ENCODE measurements at places on chromosomes 1 and 21. TPM values are rescaled to one million over a fixed set of nuclear protein-coding genes. Genes with fewer than 3 reads are reported as not detected.

Gene CADM3
- total RNA-seq = 112 TPM

- DNase-seq = no peak
Measured at GRCh38 chr1:223796210-223796609, 49.5 kb downstream of the TP53BP2 start.

Gene CLCA4
- not detected for total RNA-seq

DNA sequence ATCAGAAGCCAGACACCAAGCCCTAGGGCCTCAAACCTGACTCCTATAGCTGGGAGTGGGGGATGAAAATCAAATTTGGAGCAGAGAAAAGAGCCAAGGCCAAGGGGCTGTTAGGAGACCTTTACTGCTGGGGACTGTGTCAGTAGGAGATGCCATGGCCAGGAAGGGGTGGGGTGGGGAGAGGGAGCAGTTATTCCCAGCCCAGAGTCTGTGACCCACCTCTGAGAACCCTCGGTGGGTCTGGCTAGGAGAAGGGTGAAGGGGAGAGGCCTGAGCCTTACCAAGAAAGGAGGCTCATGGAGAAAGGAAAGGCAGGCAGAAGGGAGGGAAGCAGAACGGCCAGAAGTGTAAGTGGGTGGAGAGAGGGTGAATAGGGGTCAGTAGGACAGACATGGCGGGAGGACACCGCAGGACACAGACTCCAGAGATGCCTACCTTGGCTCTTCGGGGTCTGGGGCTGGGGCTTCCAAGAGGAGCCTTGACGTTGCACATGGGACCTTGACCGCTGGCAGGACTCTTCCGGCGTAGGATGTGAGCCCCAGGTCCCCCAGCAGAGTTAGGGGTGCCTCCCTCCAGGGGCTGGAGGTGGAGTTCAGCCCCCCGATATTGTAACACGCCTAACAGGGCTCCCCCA, 1.2 kb downstream of the ADAMTS4 start:
- no peak for DNase-seq

DNA sequence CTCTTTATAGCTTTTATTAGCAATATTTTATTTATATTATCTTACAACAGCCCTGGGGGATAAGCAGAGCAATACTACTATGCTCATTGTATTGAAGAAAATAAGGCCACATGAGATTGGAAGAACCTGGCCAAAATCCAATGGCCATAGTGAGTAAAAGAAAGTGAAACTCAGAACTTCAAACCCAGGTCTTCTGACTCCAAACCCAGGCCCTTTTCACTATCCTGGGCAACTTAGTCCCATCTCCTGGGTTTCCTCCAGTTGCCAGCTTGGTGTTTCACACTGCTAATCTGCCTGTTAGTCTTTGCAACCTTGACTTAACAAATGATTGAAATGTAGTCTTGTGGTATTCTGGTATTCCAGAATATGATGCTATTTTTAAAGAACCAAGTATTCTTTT, 22.4 kb upstream of the EXO1 start:
- DNase-seq = no peak

GRCh38 chr1:212595787-212596714, 12.5 kb upstream of the ATF3 start:
- DNase-seq = no peak

Gene ATP5IF1
- total RNA-seq = 34.5 TPM

DNA sequence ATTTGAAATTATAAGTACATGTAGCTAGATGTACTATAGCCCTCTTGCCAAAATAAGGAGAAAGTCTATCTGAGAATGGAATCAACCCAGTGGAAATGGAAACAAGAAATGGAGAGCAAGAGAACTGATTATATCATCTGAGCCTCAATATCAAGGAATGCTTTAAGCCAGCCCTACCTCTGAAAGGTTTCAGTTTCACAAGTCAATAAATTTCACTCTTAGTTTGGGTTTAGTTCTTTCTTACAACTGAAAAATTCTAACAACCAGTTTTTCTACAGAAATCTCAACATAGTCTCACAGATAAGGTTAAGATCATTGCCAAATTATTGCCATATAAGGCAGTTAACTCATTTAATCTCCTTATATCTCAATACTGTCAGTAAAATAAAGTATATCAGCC, 80.0 kb downstream of the EPS15 start:
- DNase-seq = no peak

- DNase-seq = no peak
Measured at GRCh38 chr1:24134376-24134775, 8.6 kb downstream of the IL22RA1 start.

DNA sequence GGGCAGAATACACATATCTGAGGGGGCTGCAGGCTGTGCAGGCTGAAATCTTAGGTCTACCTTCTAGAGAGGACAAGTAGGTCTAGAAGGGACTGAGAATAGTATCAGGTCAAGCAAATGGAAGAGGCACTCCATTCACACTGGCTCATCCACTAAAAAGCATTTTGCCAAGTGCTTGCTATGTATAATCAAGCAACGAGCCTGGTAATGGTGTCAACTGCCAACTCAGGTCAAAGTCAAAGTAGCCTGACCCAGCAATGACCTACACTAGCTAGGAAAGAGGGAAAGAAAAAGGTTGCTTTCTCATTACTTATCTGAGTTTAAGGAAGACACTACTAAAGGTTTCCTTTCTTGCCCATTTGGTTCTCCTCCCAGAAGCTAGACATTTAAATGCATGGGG, 10.8 kb downstream of the KCND3 start:
- DNase-seq = no peak

DNA sequence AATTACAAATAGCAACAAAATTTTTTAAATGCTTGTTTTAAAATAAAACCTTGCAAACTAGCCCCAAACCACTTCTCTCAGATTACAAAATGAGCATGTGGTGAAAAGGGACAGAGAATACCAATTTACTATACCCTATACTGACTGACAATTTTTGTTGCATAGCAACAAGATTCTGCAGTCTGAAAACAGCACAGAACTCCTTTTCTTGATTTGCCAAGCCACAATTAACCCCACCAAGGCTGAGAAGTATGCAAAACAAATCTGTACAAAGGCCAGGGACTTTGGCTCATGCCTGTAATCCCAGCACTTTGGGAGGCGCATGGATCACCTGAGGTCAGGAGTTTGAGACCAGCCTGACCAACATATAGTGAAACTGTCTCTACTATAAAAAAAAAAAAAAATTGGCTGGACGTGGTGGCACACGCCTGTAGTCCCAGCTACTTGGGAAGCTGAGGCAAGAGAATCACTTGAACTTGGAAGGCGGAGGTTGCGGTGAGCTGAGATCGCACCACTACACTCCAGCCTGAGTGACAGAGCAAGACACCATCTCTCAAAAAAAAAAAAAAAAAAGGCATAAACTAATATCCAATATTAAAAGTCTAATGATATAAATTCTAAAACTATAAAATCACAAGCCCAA, 21.8 kb downstream of the ENAH start:
- no peak for DNase-seq

Gene CTSS
- total RNA-seq = 11.9 TPM

Gene ERICH3
- total RNA-seq = 16.7 TPM

- DNase-seq = no peak
Measured at GRCh38 chr1:151352021-151352718, 5.1 kb upstream of the RFX5 start.

DNA sequence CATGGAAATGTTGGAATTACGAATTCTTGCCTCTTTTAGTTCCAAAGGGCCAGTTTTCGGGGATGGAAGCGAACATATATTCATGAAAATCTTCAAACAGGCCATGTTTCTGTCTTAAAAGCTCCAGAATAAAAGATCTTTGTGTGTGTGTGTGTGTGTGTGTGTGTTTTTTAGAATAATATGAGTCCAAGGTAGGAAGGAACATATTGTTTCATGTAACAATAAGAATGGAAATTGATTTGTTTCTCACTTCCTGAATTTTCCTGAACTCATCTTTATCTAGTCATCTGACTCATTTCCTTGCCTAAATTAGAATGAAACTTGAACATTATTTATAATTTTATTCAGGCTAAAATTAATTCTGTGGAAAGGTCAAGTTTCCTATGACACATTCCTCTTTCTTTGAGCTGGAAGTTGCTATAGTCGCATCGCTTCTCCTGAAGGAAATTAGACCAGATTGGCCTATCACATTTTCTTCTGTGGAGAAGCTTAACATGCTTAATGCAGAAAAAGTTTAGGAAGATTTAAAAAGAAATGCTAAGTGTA, 805.1 kb upstream of the ADAMTS5 start:
- DNase-seq = no peak

- no peak for DNase-seq
Measured at GRCh38 chr21:37210130-37210529, 57.0 kb downstream of the VPS26C start.

Gene CD53
- 13.1 TPM for total RNA-seq

DNA sequence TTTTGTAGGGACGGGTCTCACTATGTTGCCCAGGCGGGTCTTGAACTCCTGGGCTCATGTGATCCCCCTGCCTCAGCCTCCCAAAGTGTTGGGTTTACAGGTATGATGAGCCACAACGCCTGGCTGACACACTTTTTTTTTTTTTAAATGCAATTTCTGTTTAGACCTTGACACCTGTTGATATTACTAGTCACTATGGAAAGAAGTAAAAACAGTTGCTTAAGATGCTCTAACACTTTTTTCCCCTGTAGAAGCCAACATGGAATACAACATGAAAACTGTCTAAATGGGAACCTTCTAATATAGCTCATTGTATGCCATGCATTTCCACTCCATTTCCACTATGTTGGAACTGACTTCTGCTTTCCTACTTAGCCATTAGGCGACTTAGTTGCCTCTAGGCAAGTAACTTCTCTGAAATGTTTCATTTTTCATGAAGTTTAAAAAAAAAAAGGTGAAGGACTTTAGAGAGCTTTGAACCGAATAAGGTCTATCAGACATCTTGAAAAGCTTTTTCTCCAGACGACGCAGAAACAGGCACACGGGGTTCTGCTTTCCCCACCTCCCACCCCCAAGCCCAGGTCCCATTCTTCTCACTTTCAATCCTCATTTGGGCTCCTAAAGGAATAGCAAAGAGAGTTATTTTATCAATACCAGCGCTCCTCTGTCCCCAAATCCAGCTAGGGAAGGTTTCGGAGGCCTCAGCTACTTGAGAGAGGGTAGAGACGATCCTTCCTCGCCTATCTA, 648 bp upstream of the DR1 start:
- DNase-seq = no peak

Gene OLIG2
- 23.9 TPM for total RNA-seq

- DNase-seq = no peak
Measured at GRCh38 chr1:11682287-11682771, 1.4 kb upstream of the MAD2L2 start.

GRCh38 chr1:24928689-24929397, 1.2 kb downstream of the RUNX3 start:
- DNase-seq = no peak

- no peak for DNase-seq
Measured at GRCh38 chr1:205473966-205474365, 18.1 kb upstream of the BLACAT1 start.

Gene TXNDC12
- total RNA-seq = 15.3 TPM

GRCh38 chr1:20684050-20684620, 23.0 kb upstream of the DDOST start:
- no peak for DNase-seq

GRCh38 chr1:39632682-39633417, 6.6 kb downstream of the HEYL start:
- DNase-seq = no peak

- DNase-seq = no peak
Measured at GRCh38 chr1:1340791-1341548, 8.2 kb downstream of the DVL1 start.

GRCh38 chr1:159144571-159144970, 26.8 kb upstream of the CADM3 start:
- no peak for DNase-seq

GRCh38 chr1:66436378-66437135, 97.4 kb upstream of the SGIP1 start:
- no peak for DNase-seq

GRCh38 chr1:44405798-44406736, 1.0 kb downstream of the RNF220 start:
- no peak for DNase-seq

- peak; percentile 25 for DNase-seq
Measured at GRCh38 chr1:9438431-9439073, 100.7 kb upstream of the SLC25A33 start.

GRCh38 chr1:231887866-231888265, 261.3 kb downstream of the DISC1 start:
- no peak for DNase-seq

Gene RSBN1
- 65.4 TPM for total RNA-seq

- DNase-seq = peak; percentile 52
Measured at GRCh38 chr1:22767852-22768251, 57.2 kb downstream of the EPHB2 start.

GRCh38 chr1:51560034-51560433, 41.0 kb upstream of the EPS15 start:
- DNase-seq = no peak

GRCh38 chr1:1374589-1374928, 448 bp downstream of the AURKAIP1 start:
- no peak for DNase-seq

Gene CR1L
- total RNA-seq = 0.16 TPM

Gene KIAA0040
- 0.47 TPM for total RNA-seq

Gene OPRD1
- total RNA-seq = 0.31 TPM

Gene OR2C3
- not detected for total RNA-seq

Gene EVI5
- 76.0 TPM for total RNA-seq

Gene GDAP2
- total RNA-seq = 73.9 TPM

Gene LRIG2
- 36.5 TPM for total RNA-seq

Gene PROK1
- total RNA-seq = not detected

DNA sequence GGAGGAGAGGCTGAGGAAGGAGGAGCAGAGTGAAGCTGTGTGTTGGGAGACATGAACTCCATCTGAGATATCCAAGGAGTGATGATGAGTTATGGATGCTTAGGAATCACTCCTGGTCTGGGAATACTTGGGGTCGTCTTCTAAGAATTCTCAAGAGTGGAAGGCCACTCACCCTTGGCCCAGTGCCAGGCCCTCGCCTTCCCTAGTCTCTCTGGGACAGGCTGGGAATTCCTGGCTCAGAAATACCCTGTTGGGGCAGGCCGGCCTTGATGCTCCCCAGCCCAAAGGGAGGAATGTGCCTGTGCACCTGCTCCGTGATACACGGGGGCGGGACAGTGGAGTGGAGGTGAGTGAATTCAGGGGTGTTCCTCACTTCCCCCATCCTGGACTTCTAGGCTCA, 12.6 kb upstream of the LMNA start:
- no peak for DNase-seq

- no peak for DNase-seq
Measured at GRCh38 chr1:153586347-153586746, 20.7 kb upstream of the S100A2 start.

Measured in occipital lobe (tissue), 3 donors.